ENCODE measurements at places on chromosomes 2 and 18. TPM values are rescaled to one million over a fixed set of nuclear protein-coding genes. Genes with fewer than 3 reads are reported as not detected.

DNA sequence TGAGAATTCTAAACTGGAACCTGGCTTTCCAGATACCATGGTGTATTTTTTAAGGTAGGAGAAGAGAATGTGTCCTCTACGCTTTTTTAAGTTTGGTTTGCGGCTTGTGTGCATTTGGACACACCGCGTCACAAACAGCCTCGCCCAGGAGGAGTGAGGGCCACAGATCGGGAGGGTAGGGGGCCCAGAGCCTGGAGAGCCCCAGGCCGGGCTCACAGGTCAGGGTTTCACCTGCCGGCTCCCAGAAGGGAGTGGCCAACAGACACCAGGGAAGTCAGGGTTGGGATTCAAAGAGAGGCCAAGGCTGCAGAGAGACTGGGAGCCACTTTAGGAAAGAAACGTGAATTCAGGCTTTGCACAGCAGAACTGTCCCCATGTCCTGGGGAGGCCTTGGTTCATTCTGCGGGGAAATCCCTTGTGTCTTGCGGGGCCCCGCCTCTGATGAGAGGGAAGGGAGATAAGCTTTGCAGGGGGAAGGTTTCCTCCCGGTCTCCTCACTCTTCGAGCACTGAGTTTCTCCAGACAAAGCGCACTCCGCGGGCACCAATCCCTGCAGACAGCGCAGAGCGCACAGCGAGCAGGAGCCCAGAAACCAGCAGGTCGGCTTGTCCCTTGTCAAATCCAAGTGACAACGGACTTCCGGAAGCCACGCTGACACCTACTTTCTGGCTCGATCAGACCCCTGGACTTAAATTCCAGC lies 2.0 kb upstream of the TUBB6 start:
- peaks cover 10% of the 10 kb centered on the region for H3K4me1 ChIP-seq
- peaks cover 12% of the 10 kb centered on the region for H3K36me3 ChIP-seq
- H3K27ac ChIP-seq: no peak overlapping the region
- peak; percentile 19 for DNase-seq
- no peaks in the 10 kb centered on the region for H3K27me3 ChIP-seq
- H3K4me3 ChIP-seq: no peak overlapping the region

ANO7 gene
- 1.1 TPM for polyA plus RNA-seq

- DNase-seq: no peak
- H3K27me3 ChIP-seq: no peaks in the 10 kb centered on the region
- peaks cover 8% of the 10 kb centered on the region for H3K4me1 ChIP-seq
- peak overlapping the region; percentile 99 for H3K27ac ChIP-seq
Observed at GRCh38 chr2:201118961-201119854, 3.2 kb downstream of the CFLAR start.

DNA sequence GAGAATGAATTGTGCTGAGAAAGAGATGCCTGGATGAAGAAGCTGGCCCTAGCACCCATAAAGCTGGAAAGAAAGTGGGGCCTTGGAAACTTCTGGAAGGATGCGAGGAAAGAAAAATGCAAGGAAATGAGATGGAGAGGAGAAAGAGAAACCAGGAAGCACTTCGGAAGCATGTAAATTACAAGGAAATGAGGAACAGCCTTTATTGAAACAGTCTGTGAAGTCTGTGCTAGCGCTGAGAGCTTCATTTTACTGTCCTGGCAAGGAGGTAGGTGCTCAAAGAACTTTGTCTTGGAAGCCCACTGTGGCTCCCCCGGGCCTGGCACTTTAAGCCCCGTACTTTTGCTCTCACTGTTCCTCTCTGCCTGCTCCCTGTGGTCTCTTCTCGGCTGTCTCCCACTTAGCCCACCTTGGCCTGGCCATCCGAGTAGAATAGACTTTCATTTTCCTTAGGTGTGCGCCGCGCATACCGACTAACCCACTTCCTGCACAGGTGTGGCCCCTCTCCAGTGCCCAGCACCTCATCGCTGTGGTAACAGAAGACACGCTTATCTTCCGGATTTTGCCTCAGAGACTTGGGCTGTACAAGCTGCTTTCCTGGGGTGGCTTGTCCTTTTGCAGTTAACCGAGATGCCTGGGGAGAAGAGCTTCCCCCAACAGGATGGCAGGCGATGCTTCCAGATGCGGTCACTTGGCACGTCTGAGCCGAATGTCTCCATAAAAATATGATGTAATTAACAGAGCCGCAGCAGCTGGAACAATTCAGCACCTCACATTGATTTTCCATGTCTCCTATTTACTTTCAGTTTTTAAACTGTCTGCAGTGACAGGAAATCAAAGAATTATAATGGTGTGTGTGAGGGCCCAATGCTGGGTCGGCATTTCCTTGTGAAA lies 199.6 kb downstream of the HRH4 start:
- peaks cover 74% of the 10 kb centered on the region for H3K4me1 ChIP-seq
- peak; percentile 91 for DNase-seq
- H3K4me3 ChIP-seq: no peak overlapping the region
- H3K27ac ChIP-seq: peak overlapping the region; percentile 48
- no peaks in the 10 kb centered on the region for H3K36me3 ChIP-seq

DNA sequence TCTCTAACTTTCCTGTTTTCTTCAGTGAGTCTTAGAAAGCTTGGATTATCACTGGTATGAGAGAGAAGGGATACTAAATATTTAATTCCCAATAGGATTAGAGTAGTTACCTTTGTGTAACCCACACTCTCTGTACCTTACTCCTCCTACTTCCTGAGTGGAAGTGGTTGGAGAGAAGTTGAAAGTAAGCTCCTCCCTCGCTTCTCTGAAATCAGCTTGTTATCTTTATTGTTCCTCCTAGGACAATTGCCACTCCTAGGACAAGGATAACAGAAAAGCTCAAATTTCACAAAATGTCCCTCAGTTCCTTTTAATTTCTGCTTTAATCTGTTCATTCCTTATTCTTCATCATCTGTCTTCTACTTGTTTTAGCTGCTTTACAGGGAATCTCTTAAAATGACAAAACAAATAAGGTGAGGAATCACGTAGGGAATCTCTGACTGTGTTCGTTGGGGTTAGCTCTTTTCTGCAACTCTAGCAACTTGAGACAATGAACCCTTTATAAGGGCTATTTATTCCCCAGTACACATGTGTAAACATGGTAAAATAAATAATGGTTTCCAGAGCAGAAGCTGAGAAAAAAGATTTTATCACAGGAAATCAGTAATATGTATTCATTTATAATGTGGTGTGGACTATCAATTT lies 8.6 kb downstream of the ITPRID2 start:
- no peaks in the 10 kb centered on the region for H3K27me3 ChIP-seq
- H3K4me1 ChIP-seq: peaks cover 3% of the 10 kb centered on the region

- H3K27ac ChIP-seq: peak overlapping the region; percentile 22
- H3K27me3 ChIP-seq: no peaks in the 10 kb centered on the region
- no peak overlapping the region for H3K4me3 ChIP-seq
- peaks cover 23% of the 10 kb centered on the region for H3K4me1 ChIP-seq
- DNase-seq: peak; percentile 14
- H3K36me3 ChIP-seq: no peaks in the 10 kb centered on the region
Observed at GRCh38 chr18:57784034-57784800, 18.9 kb downstream of the ATP8B1 start.

- H3K27ac ChIP-seq: no peak overlapping the region
- H3K4me3 ChIP-seq: no peak overlapping the region
- no peaks in the 10 kb centered on the region for H3K36me3 ChIP-seq
- peaks cover 8% of the 10 kb centered on the region for H3K27me3 ChIP-seq
Observed at GRCh38 chr2:26621469-26622199, 19.5 kb downstream of the CIB4 start.

GRCh38 chr2:148515120-148515519 lies 129.4 kb upstream of the EPC2 start:
- peaks cover 4% of the 10 kb centered on the region for H3K36me3 ChIP-seq
- H3K27ac ChIP-seq: no peak overlapping the region
- H3K4me3 ChIP-seq: no peak overlapping the region
- no peak for DNase-seq
- peaks cover 10% of the 10 kb centered on the region for H3K4me1 ChIP-seq

DUSP19 gene
- polyA plus RNA-seq: 0.70 TPM

UGT1A5 gene
- not detected for polyA plus RNA-seq

DNA sequence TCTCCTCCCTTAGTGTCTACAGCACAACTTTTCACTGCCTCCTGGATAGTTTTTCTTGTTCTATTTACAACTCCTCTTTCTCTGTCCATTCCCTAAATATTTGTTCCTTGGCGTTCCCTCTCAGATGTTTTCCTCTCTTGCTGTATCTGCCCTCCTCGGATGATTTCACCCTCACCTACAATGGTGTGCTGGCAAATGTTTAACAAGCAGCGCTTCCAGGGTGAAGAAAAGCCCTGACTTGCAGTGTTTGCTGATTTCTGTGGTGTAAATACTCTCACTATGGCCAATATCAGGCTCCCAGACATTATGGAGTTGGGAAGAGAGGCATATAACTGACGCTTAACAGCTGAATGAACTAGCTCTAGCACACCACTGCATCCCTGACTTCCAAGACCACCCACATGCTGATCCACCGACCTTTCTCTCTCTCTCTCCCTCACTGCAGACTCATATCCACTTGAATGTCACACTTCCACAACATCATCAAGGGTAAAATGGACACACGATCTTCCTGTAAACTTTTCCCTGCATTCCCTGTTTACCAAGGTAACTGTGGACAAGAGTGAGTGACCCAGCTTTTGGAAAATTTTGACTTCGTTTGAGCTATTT lies 31.5 kb upstream of the SPTBN1 start:
- DNase-seq: no peak
- no peak overlapping the region for H3K4me3 ChIP-seq
- no peak overlapping the region for H3K27ac ChIP-seq
- no peaks in the 10 kb centered on the region for H3K27me3 ChIP-seq
- H3K4me1 ChIP-seq: peaks cover 6% of the 10 kb centered on the region
- H3K36me3 ChIP-seq: no peaks in the 10 kb centered on the region

KCNE4 gene
- 0.79 TPM for polyA plus RNA-seq

GRCh38 chr2:203783496-203784203 lies 77.2 kb downstream of the CD28 start:
- H3K36me3 ChIP-seq: no peaks in the 10 kb centered on the region
- peaks cover 6% of the 10 kb centered on the region for H3K4me1 ChIP-seq
- peak overlapping the region; percentile 79 for H3K27ac ChIP-seq
- H3K4me3 ChIP-seq: no peak overlapping the region

DNA sequence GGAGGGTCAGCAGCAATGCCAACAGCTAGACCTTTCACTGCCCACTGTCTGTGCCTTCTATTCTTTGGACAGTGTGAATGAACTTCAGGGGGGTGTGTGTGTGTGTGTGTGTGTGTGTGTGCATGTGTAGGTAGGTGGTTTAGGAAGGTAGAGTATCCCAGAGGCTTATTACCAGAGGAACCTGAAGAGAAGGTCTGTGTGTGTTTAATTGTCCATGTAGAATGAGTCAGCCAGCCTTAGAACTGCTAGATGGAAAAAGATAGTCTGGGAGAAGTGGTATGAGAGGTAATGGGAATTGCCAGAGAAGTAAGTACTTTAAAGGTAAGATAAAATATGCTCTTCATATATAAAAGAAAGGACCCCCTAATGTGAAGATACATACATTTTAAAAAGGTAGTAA lies 522.2 kb downstream of the PIK3C3 start:
- DNase-seq: no peak
- H3K4me1 ChIP-seq: no peaks in the 10 kb centered on the region
- no peak overlapping the region for H3K4me3 ChIP-seq
- no peaks in the 10 kb centered on the region for H3K36me3 ChIP-seq
- H3K27me3 ChIP-seq: no peaks in the 10 kb centered on the region

- no peaks in the 10 kb centered on the region for H3K27me3 ChIP-seq
- H3K4me1 ChIP-seq: peaks cover 53% of the 10 kb centered on the region
- H3K27ac ChIP-seq: no peak overlapping the region
- no peaks in the 10 kb centered on the region for H3K36me3 ChIP-seq
- DNase-seq: no peak
Observed at GRCh38 chr2:217429981-217430500, 570.2 kb upstream of the TNP1 start.

DNA sequence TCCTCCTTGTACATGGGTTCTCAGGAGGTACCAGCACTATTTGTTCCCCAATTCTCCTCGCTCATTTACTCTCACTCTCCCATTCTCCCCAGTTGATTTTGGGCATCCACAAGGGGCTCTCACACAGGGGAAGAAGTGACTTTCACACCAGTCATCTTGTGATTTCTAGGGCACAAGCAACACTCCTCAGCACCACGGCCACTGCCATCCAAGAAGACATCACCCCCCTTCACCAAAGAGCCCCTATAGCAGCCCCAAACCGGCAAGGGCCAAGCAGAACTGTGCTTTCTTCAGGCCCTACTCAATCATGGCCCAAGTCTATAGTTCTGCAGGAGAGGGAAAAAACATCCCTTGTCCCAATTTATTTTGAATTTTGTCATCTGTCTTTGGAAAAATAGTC lies 209.2 kb upstream of the ARL4C start:
- no peak for DNase-seq
- no peaks in the 10 kb centered on the region for H3K36me3 ChIP-seq
- H3K27me3 ChIP-seq: no peaks in the 10 kb centered on the region
- H3K27ac ChIP-seq: no peak overlapping the region
- H3K4me1 ChIP-seq: no peaks in the 10 kb centered on the region
- no peak overlapping the region for H3K4me3 ChIP-seq

DNA sequence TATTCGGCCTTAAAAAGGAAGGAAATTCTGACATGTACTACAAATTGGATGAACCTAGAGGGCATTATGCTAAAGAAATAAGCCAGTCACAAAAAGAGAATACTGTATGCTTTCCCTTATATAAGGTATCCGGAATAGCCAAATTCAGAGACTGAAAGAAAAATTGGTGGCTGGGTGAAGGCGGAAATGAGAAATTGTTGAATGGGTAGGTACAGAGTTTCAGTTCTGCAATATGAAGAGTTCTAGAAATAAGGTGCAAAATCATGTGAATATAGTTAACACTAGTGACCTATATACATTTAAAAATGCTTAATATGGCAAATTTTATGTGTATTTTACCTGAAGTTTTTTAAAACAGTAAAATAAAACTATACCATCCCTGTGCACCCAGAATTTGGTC lies 43.1 kb downstream of the RMP24 start:
- no peak for DNase-seq
- no peak overlapping the region for H3K4me3 ChIP-seq
- no peak overlapping the region for H3K27ac ChIP-seq

IL1F10 gene
- not detected for polyA plus RNA-seq

DPP10 gene
- 0.08 TPM for polyA plus RNA-seq

GRCh38 chr18:40987581-40987980 lies 967.5 kb upstream of the PIK3C3 start:
- H3K4me3 ChIP-seq: no peak overlapping the region
- H3K4me1 ChIP-seq: no peaks in the 10 kb centered on the region
- H3K27ac ChIP-seq: no peak overlapping the region

METTL4 gene
- 6.7 TPM for polyA plus RNA-seq

DNA sequence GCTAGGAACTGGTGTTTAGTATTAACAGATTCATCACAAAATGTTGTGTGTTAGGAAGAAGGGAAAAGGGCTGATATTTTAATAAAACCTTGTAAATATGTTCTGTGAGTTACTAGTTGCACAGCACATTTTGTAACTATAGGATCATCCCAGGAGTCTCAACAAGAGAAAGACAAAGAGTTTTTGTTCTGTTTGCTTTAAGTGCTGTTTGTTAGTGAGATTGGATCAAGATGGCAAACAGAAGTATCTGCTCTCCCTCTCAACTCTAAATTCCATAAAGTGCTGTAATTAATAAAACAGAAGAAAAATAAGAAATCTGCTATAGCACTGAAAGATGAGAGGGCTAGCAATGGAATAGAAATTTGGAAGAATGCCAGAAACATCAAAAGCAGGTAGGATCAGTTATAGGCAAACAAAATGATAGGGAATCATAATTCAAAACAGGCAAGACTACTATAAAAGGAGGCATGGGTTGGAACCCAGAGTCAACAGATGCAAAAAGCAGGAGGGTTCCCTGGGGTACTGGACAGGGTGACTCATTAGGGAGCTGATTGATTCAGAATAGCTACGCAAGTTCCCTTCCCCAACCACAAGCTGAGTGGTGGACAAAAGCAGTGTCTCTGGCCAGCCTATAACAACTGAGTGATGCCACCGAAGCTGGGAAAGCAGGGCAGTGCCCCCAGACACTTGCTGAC lies 75.8 kb downstream of the DYNC1I2 start:
- no peak overlapping the region for H3K27ac ChIP-seq
- no peaks in the 10 kb centered on the region for H3K27me3 ChIP-seq
- no peaks in the 10 kb centered on the region for H3K4me1 ChIP-seq
- DNase-seq: no peak
- peaks cover 10% of the 10 kb centered on the region for H3K36me3 ChIP-seq
